Astrocyte (in vitro differentiated cells and primary cell): ENCODE measurements at places on chromosomes 6 and 20. TPM values are rescaled to one million over a fixed set of nuclear protein-coding genes. Genes with fewer than 3 reads are reported as not detected.

Gene NKAIN2
- 0.07 TPM in 1 of 2 replicates, not detected in the other for total RNA-seq

Gene PI3
- total RNA-seq, result not detected in 2 replicates

Gene ARFGAP1
- total RNA-seq, result 220 and 225 TPM in 2 replicates

Gene FAM210B
- total RNA-seq, result 40.5 and 46.3 TPM in 2 replicates

Gene MRAP2
- 0.12 and 0.20 TPM in 2 replicates for total RNA-seq

Gene SGK2
- 0.64 and 1.0 TPM in 2 replicates for total RNA-seq

Gene ADGB
- not detected in 2 replicates for total RNA-seq

Gene CST4
- total RNA-seq, result not detected in 2 replicates

Gene OPN5
- total RNA-seq, result not detected in 2 replicates

Gene RGS17
- total RNA-seq, result 3.4 and 3.7 TPM in 2 replicates

Gene HLA-F
- total RNA-seq, result 6.0 and 7.4 TPM in 2 replicates

Gene FAM217A
- total RNA-seq, result not detected in 2 replicates

Gene NRSN1
- not detected in 2 replicates for total RNA-seq

Gene HLA-DPA1
- total RNA-seq, result 0.50 and 1.7 TPM in 2 replicates

Gene PRSS35
- total RNA-seq, result 3.7 and 3.9 TPM in 2 replicates

Gene MARCKS
- 240 and 261 TPM in 2 replicates for total RNA-seq

Gene DBNDD2
- total RNA-seq, result 10.7 and 11.3 TPM in 2 replicates

Gene OR12D2
- not detected in 2 replicates for total RNA-seq

Gene BAG2
- total RNA-seq, result 8.9 and 9.7 TPM in 2 replicates

Gene OOEP
- total RNA-seq, result not detected in 2 replicates

Gene LRRN4
- total RNA-seq, result 1.0 and 1.1 TPM in 2 replicates

Gene RIMS4
- total RNA-seq, result 0.48 and 0.53 TPM in 2 replicates

Gene GGT7
- 15.6 and 17.3 TPM in 2 replicates for total RNA-seq

Gene NOTCH4
- total RNA-seq, result 0.57 and 0.60 TPM in 2 replicates

Gene TPX2
- total RNA-seq, result 31.7 and 41.6 TPM in 2 replicates

Gene PTP4A1
- 136 and 143 TPM in 2 replicates for total RNA-seq

Gene ZSWIM1
- total RNA-seq, result 9.0 and 9.6 TPM in 2 replicates

Gene LIN28B
- 24.1 and 29.0 TPM in 2 replicates for total RNA-seq

Gene CYP39A1
- 0.72 and 0.84 TPM in 2 replicates for total RNA-seq

Gene LST1
- not detected in 2 replicates for total RNA-seq

Gene HTR1E
- not detected in 2 replicates for total RNA-seq

Gene ANKRD66
- total RNA-seq, result not detected in 2 replicates

Gene PRND
- total RNA-seq, result not detected in 2 replicates

Gene AFDN
- 95.0 and 102 TPM in 2 replicates for total RNA-seq

Gene TMC2
- total RNA-seq, result not detected in 2 replicates

Gene TRIM31
- not detected in 2 replicates for total RNA-seq

Gene COL21A1
- 0.53 and 0.57 TPM in 2 replicates for total RNA-seq

Gene RAB32
- 75.7 and 77.4 TPM in 2 replicates for total RNA-seq

Gene EDN1
- 54.8 and 64.4 TPM in 2 replicates for total RNA-seq
